ENCODE measurements at places on chromosomes 2 and 18.

DNA sequence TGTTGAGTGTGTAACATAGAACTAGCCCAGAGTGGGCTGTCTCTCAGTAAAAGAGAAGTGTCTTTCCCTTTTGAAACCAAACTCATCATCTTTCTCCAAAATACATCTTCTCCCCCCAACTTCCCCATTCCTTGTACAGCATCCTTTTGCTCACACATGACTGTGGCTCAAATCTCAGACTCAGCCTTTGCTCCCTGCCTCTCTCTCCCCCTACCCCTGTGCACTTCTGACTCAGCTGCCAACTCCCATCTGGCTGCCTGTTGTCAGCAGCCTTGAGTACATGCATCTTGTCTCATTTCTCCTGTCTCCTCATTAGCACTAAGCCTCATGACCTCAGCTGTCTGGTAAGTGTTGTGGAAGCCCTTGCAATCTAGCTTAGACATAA, 18.1 kb upstream of the MGAT4A start:
- H3K4me3 ChIP-seq, result no peak overlapping the region
- H3K36me3 ChIP-seq, result no peaks in the 10 kb centered on the region
- H3K4me1 ChIP-seq, result peaks cover 4% of the 10 kb centered on the region

DNA sequence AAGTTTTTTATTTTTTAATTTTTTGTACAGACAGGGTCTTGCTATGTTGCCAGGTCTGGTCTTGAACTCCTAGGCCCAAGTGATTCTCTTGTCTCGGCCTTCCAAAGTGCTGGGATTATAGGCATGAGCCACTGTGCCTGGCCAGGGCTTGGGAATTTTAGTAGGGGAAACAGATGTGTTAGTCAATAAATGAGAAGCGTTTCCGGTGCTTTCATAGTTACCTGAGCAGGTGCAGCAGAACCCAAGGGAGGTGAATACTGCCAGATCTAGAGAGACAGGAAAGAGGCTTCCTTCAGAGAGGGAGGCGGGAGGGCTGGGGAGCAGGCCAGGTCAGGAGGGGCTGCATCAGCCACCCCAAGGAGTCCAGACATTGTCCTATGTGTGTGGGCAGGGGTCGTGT, 30.5 kb upstream of the IMPA2 start:
- no peak for DNase-seq
- no peak overlapping the region for H3K27ac ChIP-seq
- no peak overlapping the region for H3K4me3 ChIP-seq
- H3K4me1 ChIP-seq, result peaks cover 22% of the 10 kb centered on the region
- no peaks in the 10 kb centered on the region for H3K27me3 ChIP-seq

- no peaks in the 10 kb centered on the region for H3K4me1 ChIP-seq
- DNase-seq, result no peak
- no peaks in the 10 kb centered on the region for H3K36me3 ChIP-seq
- H3K27me3 ChIP-seq, result no peaks in the 10 kb centered on the region
Measured at GRCh38 chr18:30175621-30176225, 866.8 kb downstream of the DSC3 start.

- H3K27me3 ChIP-seq, result no peaks in the 10 kb centered on the region
- H3K27ac ChIP-seq, result peak overlapping the region; percentile 53
- H3K36me3 ChIP-seq, result no peaks in the 10 kb centered on the region
- no peak overlapping the region for H3K4me3 ChIP-seq
- H3K4me1 ChIP-seq, result peaks cover 56% of the 10 kb centered on the region
Measured at GRCh38 chr2:98508709-98509066, 64.0 kb downstream of the INPP4A start.

- no peak overlapping the region for H3K4me3 ChIP-seq
- no peaks in the 10 kb centered on the region for H3K27me3 ChIP-seq
- DNase-seq, result no peak
- H3K27ac ChIP-seq, result no peak overlapping the region
Measured at GRCh38 chr2:56286936-56287335, 103.1 kb downstream of the CCDC85A start.

- H3K4me1 ChIP-seq, result peaks cover 8% of the 10 kb centered on the region
- no peak overlapping the region for H3K4me3 ChIP-seq
- no peak overlapping the region for H3K27ac ChIP-seq
- H3K27me3 ChIP-seq, result no peaks in the 10 kb centered on the region
- DNase-seq, result no peak
Measured at GRCh38 chr2:159140070-159140769, 146.3 kb downstream of the WDSUB1 start.

- H3K27ac ChIP-seq, result peak overlapping the region; percentile 77
- DNase-seq, result peak; percentile 36
- H3K4me3 ChIP-seq, result no peak overlapping the region
- no peaks in the 10 kb centered on the region for H3K36me3 ChIP-seq
- peaks cover 14% of the 10 kb centered on the region for H3K4me1 ChIP-seq
- no peaks in the 10 kb centered on the region for H3K27me3 ChIP-seq
Measured at GRCh38 chr2:65367524-65367923, 64.9 kb downstream of the SPRED2 start.

DNA sequence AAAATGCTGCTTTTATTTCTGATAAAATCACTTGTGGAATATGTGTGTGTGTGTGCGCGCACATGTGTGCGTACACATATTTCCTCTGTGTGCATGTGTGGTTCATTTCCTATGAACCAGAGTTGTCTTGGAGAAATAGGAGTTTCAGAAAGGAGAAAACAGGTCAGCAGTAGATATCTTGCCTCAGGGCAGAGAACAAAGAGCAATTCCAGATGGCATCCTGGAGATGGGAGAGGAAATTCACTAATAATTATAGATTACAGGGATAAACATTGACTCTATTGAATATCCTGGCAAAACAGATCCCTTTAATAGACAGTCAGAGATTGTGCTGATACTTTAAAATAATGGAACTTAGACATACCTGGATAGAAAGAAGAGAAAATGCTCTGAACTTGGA, 298.0 kb downstream of the TRIB2 start:
- H3K4me3 ChIP-seq, result no peak overlapping the region
- no peak for DNase-seq
- H3K27me3 ChIP-seq, result peaks cover 3% of the 10 kb centered on the region

GRCh38 chr18:2715990-2716389, 60.5 kb downstream of the SMCHD1 start:
- H3K27ac ChIP-seq, result no peak overlapping the region
- H3K36me3 ChIP-seq, result peaks cover 66% of the 10 kb centered on the region
- DNase-seq, result no peak
- H3K4me1 ChIP-seq, result peaks cover 2% of the 10 kb centered on the region
- H3K4me3 ChIP-seq, result no peak overlapping the region

- H3K36me3 ChIP-seq, result peaks cover 23% of the 10 kb centered on the region
- no peak overlapping the region for H3K4me3 ChIP-seq
- H3K27me3 ChIP-seq, result no peaks in the 10 kb centered on the region
- no peak overlapping the region for H3K27ac ChIP-seq
- no peaks in the 10 kb centered on the region for H3K4me1 ChIP-seq
Measured at GRCh38 chr18:42025491-42025890, 70.5 kb downstream of the PIK3C3 start.

DNA sequence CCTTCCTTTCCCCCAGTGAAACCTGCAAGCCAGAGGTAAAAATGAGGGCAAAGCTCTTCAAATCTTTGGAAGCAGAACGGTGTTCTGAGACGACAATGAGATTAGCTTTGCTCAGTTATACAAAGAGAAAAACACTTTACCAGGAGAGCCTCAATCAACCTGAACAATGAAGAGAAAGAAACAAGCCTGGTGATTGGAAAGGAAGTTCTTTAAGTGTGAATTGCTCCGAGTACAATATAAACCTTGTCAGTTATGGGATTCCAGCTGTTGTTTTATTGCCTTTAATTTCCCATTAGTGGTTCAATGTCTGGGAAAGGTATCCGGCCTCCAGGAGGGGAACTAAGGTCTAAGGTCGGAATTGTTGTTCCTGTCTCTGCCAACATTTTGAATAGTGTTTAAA, 901.6 kb downstream of the EPHA4 start:
- H3K27me3 ChIP-seq, result no peaks in the 10 kb centered on the region
- no peaks in the 10 kb centered on the region for H3K36me3 ChIP-seq
- no peaks in the 10 kb centered on the region for H3K4me1 ChIP-seq
- no peak overlapping the region for H3K27ac ChIP-seq
- H3K4me3 ChIP-seq, result no peak overlapping the region

DNA sequence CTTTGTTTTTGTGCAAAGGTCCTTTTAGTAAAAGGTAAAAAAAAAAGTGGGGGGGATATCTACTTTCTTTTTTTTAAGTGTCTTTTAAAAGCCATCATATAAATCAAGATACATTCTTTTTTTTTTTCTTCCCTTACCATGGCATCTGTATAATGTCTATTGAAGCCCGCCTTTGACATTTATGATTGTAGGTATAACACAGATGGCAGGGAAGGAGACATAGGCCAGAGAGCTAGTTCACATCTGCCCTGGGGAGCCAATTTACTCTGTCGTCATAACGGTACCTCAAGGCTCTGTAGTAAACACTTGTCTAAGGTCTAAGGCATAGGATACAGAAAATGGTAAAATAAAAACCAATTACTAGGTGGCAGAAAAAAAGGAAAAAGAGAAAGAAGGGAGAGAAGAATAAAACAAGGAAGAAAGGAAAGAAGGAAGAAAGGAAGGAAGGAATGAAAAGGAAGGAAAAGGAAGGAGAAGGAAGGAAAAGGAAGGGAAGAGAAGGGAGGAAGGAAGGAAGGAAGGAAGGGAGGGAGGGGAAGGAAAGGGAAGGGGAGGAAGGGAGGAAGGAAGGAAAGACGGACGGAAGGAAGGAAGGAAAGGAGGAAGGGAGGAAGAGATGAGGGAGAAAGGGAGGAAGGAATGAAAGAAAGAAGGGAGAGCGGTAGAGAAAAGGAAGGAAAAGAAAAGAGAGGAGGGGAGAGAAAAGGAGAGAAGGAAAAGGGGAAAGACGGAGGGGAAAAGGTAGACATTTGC, 343.5 kb downstream of the RBM43 start:
- no peaks in the 10 kb centered on the region for H3K27me3 ChIP-seq
- no peaks in the 10 kb centered on the region for H3K36me3 ChIP-seq
- no peak for DNase-seq
- no peak overlapping the region for H3K27ac ChIP-seq
- H3K4me3 ChIP-seq, result no peak overlapping the region

- H3K27me3 ChIP-seq, result no peaks in the 10 kb centered on the region
- H3K36me3 ChIP-seq, result no peaks in the 10 kb centered on the region
Measured at GRCh38 chr2:227772932-227773331, 27.2 kb downstream of the SCYGR8 start.

DNA sequence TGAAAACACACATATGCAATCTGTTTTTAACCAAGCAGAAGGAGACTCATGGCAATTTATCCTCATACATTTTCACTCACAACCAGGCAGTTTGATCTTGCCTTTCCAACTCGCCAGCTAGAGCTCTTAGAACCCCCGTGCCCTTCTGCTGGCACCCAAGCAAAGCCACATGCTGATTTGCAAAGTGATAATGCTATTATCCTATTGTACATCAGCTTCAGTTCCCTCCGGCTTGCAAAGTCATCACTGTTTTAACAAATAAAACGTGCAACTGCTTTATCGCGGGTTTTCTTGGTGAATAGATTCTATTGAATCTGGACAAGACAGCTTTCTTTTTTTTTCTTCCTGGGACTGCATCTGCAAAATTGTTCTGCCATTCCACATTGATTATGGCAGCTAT, 314.6 kb downstream of the LNPK start:
- H3K27me3 ChIP-seq, result peaks cover 39% of the 10 kb centered on the region
- no peak overlapping the region for H3K4me3 ChIP-seq
- no peaks in the 10 kb centered on the region for H3K36me3 ChIP-seq
- H3K4me1 ChIP-seq, result no peaks in the 10 kb centered on the region
- no peak overlapping the region for H3K27ac ChIP-seq

DNA sequence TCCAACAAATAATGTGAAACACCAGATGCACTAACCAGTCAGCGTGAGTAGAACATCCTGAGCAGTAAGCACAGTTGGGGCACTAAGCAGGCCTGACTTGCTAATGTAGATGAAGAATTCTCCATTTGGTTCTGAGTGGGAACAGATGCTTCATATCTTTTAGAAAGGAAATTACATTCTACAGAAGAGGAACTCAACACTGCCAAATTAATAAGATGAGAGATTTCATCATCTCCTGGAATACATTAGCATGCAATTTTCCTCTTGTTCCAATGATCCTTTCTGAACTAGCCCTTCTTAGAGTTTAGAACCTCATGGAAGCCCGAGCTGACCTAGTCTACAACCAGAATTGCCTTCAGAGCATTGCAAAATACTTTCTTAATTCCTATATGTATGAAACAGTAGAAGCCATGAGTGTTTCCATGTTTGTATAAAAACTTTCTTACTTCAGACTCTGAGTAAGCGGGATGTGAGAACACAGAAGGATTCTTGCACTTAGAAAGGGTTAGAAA, 34.8 kb downstream of the COL5A2 start:
- no peak for DNase-seq
- H3K4me1 ChIP-seq, result no peaks in the 10 kb centered on the region
- no peaks in the 10 kb centered on the region for H3K36me3 ChIP-seq
- H3K27me3 ChIP-seq, result no peaks in the 10 kb centered on the region
- H3K27ac ChIP-seq, result no peak overlapping the region
- H3K4me3 ChIP-seq, result no peak overlapping the region

GRCh38 chr2:120463527-120463926, 117.6 kb downstream of the INHBB start:
- H3K36me3 ChIP-seq, result no peaks in the 10 kb centered on the region
- DNase-seq, result no peak
- H3K27ac ChIP-seq, result no peak overlapping the region
- peaks cover 5% of the 10 kb centered on the region for H3K27me3 ChIP-seq

DNA sequence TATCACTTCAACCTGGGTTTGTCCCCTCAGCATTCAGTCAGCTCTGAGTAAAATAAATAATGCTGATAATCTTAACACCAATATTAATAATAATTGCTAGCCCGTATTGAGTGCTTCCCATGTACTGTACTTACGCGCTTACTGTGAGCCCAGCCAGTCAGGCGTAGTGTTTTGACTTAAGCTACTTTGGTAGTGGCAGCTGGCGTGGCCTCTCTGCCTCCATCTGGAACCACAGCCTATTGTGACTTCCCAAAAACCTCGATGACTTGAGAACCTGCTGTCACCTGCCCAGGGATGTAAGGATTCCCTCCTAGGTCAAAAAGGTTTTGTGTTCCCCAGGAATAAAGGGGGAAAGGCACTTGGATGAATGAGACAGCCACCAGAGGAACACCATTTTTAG, 53.2 kb downstream of the SUMO1 start:
- no peak overlapping the region for H3K27ac ChIP-seq
- no peak overlapping the region for H3K4me3 ChIP-seq
- no peak for DNase-seq
- H3K27me3 ChIP-seq, result no peaks in the 10 kb centered on the region
- H3K36me3 ChIP-seq, result no peaks in the 10 kb centered on the region

DNA sequence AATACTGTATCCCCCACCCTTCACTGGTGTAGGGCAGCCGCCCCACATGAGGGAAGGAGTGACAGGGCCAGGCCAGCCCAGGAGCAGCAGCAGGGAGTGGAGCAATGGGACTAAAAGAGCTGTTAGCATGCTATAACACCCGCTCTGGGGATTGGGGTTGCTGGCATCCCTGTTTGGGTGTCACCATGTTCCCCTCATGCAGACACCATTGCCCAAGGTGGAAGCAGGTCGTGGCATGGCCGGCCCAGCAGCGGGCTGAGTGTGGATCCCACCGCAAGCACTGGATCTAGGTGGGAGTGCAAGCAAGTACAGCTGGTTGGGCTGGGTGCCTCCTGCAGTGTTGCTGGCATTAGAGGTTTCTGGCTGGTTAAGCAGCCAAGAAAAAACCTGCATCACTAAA, 3.3 kb upstream of the SULT6B1 start:
- no peaks in the 10 kb centered on the region for H3K4me1 ChIP-seq
- H3K27me3 ChIP-seq, result no peaks in the 10 kb centered on the region
- no peak overlapping the region for H3K4me3 ChIP-seq
- H3K36me3 ChIP-seq, result no peaks in the 10 kb centered on the region
- no peak for DNase-seq

Data from transverse colon (tissue), 4 donors.